ENCODE measurements at places on chromosomes 1 and 21. TPM values are rescaled to one million over a fixed set of nuclear protein-coding genes. Genes with fewer than 3 reads are reported as not detected.

DNA sequence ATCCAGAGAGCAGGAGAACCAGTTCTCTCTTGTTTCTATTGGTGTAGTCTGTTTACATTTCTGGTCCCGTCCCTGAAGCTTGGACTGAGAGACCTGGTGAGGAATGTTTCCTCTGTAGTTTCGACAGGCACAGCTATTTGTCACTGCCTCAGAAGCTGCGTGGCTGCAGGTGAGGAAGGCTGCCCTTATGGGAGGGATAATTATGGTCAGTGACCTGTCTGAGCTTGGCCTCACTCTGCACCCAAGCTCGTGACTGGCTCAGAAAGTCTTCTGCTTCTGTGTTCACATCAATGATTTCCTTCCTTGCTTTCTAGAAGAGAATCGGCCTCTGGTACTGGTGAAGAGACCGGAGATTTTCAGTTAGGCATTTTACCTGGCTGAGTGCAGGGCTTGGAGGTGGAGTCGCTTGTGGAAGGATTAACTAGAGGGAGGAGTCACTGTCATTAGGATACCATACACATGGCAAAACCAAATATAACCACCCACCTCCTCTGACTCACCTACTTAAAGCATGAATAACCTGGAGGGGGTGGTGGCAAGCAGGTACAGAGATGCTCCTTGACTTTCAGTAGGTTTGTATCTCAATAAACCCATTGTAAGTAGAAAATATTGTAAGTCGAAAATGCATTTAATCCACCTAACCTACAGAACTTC is 19.9 kb upstream of the WDR26 start:
- H3K27ac ChIP-seq = no peak overlapping the region

GRCh38 chr1:3928586-3928985 is 28.5 kb upstream of the C1orf174 start:
- no peak overlapping the region for H3K4me3 ChIP-seq
- no peaks in the 10 kb centered on the region for H3K36me3 ChIP-seq
- DNase-seq = no peak
- H3K4me1 ChIP-seq = no peaks in the 10 kb centered on the region
- no peak overlapping the region for H3K27ac ChIP-seq

DNA sequence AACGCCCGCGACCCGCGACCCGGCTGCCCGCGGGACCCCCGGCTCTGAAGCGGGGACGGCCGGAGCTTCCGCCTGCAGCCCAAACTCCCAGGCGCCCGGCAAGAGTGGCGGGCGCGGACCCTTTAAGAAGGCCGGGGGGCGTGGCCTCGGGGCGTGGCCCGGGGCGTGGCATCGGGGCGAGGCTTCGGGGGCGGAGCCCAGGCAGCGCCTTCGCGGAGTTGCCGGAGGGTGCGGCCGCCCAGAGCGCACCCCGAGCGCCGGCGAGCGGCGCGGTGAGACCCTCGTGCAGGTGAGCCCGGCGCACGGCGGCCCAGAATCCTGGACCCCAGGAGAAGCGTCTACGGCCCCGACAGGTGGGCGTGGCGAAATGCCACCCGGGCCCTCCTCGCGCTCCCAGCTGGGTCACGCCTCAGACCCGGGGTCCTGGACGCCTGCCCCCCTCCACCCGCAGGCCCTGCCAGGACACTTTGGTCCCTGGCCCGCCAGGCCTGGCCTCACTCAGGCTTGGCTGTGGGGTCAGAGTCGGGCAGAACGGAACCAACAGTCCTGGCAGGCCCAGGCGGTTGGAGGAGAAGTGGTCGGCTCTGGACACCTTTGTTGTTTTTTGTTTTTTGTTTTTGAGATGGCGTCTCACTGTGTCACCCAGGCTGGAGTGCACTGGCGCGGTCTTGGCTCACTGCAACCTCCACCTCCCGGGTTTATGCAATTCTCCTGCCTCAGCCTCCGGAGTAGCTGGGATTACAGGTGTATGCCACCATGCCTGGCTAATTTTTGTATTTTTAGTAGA is 14.4 kb downstream of the RNF223 start:
- H3K27me3 ChIP-seq = peaks cover 3% of the 10 kb centered on the region
- peaks cover 51% of the 10 kb centered on the region for H3K4me1 ChIP-seq
- H3K27ac ChIP-seq = no peak overlapping the region
- H3K4me3 ChIP-seq = peak overlapping the region; percentile 83

DNA sequence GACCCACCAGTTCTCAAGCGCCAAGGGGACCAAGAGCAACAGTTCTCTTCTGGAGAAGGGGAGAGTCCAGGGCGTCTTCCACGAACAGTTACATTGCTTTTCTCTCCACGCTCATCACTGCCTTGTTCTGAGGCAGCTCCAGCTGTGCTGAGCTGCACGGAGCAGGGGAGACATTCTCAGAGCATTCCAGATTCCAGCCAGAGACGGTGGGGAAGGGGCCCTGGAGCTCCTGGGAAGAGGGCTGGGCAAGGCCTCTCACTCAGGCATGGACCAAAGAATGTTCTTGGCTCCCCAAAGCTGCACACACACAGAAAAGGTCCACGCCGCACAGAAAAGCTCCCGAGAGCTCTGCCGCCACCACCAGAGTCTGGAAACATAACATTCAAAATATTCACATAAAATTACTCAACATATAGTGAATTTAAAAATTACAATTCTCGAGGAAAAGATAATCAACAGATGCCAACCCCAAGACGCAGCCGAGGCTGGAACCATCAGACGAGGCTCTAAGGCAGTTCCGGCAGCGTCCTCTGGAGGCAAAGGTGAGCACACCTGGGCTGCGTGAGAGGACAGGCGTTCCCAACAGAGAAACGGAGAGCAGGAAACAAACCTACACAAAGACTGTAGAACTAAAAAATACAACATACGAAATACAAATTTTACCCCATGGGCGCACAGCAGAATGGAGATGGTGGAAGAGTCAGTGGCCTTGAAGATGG is 40.5 kb downstream of the UBE2G2 start:
- no peak overlapping the region for H3K4me3 ChIP-seq
- peaks cover 18% of the 10 kb centered on the region for H3K4me1 ChIP-seq
- no peak for DNase-seq
- H3K27me3 ChIP-seq = no peaks in the 10 kb centered on the region

DNA sequence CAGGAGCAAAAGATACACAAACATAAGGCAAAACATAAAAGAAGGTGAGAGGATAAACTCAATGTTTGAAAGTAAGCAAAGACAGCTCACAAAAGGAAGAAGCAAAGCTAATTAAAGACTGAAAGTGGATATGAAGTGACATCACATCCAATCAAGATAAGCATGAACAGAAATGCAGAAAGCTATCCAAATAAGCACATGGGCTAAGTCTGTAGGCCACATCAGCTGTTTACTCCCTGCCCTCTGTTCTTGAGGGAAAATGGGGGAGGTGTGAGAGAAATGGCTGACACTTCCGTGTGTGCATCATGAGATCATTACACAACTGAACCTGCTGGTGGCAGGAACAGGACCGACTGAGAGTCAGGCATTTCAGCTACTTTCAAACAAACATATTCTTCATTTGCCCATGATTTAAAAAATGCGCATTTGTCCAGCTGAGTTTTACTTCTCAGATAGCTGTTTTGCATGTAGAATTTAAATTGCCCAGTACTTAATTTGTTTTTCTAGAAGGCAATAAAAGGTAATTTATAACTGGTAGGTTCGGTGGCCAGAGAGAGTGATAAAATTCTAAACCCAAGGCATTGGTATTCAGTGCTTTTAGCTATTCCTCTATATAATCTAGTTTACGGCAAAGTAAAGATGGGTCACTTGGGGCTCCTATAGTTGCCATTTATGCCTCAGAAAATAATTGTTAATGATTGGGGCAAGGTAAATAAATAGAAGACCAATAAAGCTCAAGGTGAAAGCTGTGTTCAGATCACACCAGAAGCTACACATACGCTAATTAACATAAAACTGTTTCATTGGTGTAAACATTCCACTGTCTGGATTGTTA is 27.2 kb upstream of the MAN1A2 start:
- no peak for DNase-seq
- no peak overlapping the region for H3K27ac ChIP-seq

DNA sequence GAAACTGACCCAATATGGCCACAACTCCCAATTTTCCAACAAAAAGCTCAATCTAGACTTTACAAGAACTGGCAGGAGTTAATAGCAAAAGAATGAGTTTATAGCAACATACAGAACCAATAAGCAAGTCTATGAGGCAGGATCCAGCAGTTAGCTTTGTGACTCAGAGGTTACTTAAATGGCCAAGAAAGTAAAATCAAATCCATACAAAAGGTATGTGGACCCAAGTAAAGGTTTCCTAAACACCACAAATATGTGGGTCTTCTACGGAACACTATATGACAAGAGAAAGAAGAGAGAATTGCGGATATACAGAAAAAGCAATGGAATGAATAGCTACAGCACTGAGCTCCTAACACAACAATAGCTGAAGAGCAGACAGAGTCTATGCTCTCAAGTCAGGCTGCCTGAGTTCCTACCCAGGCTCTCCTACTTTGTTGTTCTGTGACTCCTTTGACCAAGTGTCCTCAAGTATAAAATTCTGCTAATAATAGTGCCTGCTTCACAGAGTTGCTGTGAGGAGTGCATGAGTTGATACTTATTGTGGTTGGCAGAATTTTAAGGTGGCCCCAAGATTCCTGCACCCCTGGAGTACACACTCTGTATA is 204.3 kb downstream of the SMYD3 start:
- H3K27me3 ChIP-seq = no peaks in the 10 kb centered on the region
- H3K4me1 ChIP-seq = no peaks in the 10 kb centered on the region
- DNase-seq = no peak
- no peak overlapping the region for H3K27ac ChIP-seq
- H3K4me3 ChIP-seq = no peak overlapping the region

Gene GNL2
- 50.8 TPM for total RNA-seq

Gene NVL
- 48.5 TPM for total RNA-seq

Data from activated CD8-positive, alpha-beta T cell treated with anti-CD3 and anti-CD28 coated beads, Interleukin-2, amount 10 ng/mL, durations not matched to agents 7 days and 5 days (primary cell).